ENCODE measurements at places on chromosomes 6 and 20. TPM values are rescaled to one million over a fixed set of nuclear protein-coding genes. Genes with fewer than 3 reads are reported as not detected.

Gene MTO1
- 26.6 TPM for total RNA-seq

Gene TCF15
- 13.1 TPM for total RNA-seq

Gene BTN1A1
- not detected for total RNA-seq

Gene TPBG
- 2.8 TPM for total RNA-seq

Gene TMEM217
- 0.30 TPM for total RNA-seq

Gene TRIM40
- total RNA-seq: not detected

Gene OLIG3
- not detected for total RNA-seq

Gene LZTS3
- total RNA-seq: 19.6 TPM

Gene RAD21L1
- total RNA-seq: not detected

Gene MAS1
- not detected for total RNA-seq

Gene FRMD1
- total RNA-seq: 0.41 TPM

Gene GTSF1L
- not detected for total RNA-seq

Gene ECHDC1
- total RNA-seq: 42.7 TPM

Gene LRRN4
- 0.46 TPM for total RNA-seq

Gene GLP1R
- 6.8 TPM for total RNA-seq

Gene NAPB
- total RNA-seq: 4.7 TPM

Gene MCHR2
- not detected for total RNA-seq

Gene SLC17A3
- not detected for total RNA-seq

Gene PTK6
- 0.11 TPM for total RNA-seq

Gene DYNLT2
- 0.41 TPM for total RNA-seq

Gene WFDC12
- not detected for total RNA-seq

Gene TUBE1
- total RNA-seq: 24.0 TPM

Gene RIPOR2
- total RNA-seq: 2.6 TPM

Gene SLC35D3
- total RNA-seq: not detected

Gene SOX4
- 7.8 TPM for total RNA-seq

Gene MAN1A1
- total RNA-seq: 22.4 TPM

Gene IPCEF1
- 2.0 TPM for total RNA-seq

Gene GPLD1
- total RNA-seq: 1.1 TPM

Gene HMGCLL1
- total RNA-seq: 2.2 TPM

Gene IL17F
- not detected for total RNA-seq

Gene FOXQ1
- not detected for total RNA-seq

Gene PI16
- total RNA-seq: 15.1 TPM

Gene BEND6
- total RNA-seq: 0.30 TPM

Gene PDE10A
- total RNA-seq: 15.7 TPM

Gene CALHM4
- total RNA-seq: not detected

Gene DEFB119
- not detected for total RNA-seq

Gene ADGRB3
- total RNA-seq: 1.7 TPM

Gene CGAS
- total RNA-seq: 0.92 TPM

Gene OR2B2
- not detected for total RNA-seq

Gene ZSCAN26
- 11.1 TPM for total RNA-seq

Gene HLA-G
- not detected for total RNA-seq

Gene BPIFB4
- not detected for total RNA-seq

Gene NOL7
- 50.7 TPM for total RNA-seq

Gene LAMP5
- not detected for total RNA-seq

Gene COL21A1
- total RNA-seq: 20.0 TPM

Gene ESR1
- total RNA-seq: 1.4 TPM

Gene HLA-DOA
- 1.5 TPM for total RNA-seq

Gene DEFB124
- not detected for total RNA-seq

Gene CEP43
- total RNA-seq: 10.8 TPM

Gene PLG
- total RNA-seq: not detected

Gene RMND1
- 15.7 TPM for total RNA-seq

Gene GPX5
- total RNA-seq: not detected

Gene FYN
- total RNA-seq: 50.4 TPM

Gene BMP5
- total RNA-seq: 2.3 TPM

Gene PLN
- total RNA-seq: 2,685 TPM

Gene STMND1
- total RNA-seq: not detected

Gene SRMS
- total RNA-seq: not detected
